ENCODE measurements at places on chromosomes 1 and 21.

DNA sequence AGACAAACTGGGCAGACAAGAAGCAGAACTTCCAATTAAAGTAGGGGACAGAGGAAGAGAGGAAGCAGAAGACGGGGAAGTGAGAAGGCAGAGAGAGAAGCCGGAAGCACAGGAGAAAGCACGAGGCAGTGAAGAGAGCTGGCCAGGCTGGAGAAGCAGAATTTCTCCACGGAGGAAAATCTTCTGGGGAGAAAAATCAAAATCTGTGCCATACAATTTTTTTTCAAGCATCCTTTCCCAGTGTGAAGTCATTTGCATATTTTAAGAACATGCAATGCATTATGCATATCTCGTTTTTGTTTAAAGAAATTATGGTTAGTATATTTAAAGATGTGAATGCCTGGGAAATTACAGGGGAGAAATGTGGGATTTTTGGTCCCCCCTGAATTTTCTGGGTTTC lies 7.3 kb upstream of the CAMK2N1 start:
- no peak for DNase-seq

DNA sequence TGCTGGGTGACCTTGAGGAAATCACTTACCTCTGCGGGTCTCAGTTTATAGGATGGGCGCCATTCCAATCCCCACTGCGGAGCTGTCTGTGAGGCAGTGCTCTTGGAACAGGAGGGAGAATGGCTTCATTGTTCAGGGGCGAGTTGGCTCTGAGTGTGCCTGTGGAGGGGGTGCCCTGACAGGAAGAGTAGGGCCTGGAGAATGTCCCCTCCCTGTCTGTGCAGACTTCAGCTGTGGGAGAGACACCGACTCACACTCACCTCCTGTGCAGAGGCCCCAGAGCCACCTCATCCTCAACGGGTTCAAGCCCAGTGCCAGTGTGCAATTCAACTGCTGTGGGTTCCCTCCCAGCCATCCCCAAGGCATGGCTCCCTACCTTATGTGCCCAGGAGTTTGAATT lies 17.1 kb downstream of the ADORA1 start:
- no peak for DNase-seq

GRCh38 chr21:19130379-19131028 lies 726.9 kb upstream of the TMPRSS15 start:
- DNase-seq: no peak

DNA sequence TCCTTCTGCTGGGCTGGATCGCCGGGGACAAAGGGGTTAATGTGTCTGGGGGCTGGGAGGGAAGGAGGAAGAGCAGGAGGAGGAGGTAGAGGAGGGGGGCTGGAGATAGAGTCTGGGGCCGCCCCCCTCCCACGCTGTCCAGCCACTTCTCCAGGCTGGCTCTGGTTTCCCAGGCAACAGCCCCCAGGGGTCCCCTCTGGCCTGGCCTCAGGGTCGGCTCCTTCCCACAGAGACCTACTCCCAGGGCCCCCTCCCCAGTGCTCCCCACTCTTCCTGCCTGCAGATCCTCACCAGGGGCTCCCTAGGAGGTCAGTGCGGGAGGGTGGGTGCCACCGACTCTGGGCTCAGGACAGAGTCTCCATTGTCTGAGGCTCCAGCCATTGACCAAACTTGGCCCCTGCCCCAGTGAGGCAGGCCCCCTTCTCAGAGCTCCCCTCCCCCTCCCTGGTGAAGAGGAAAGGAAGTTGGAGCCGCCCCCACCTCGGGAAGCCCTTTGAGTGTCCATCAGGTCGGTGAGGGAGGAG lies 34.1 kb downstream of the ARHGEF10L start:
- no peak for DNase-seq

GRCh38 chr21:28624626-28625025 lies 368.1 kb downstream of the LTN1 start:
- no peak for DNase-seq

GRCh38 chr1:14167884-14168283 lies 430.6 kb upstream of the KAZN start:
- no peak for DNase-seq

DNA sequence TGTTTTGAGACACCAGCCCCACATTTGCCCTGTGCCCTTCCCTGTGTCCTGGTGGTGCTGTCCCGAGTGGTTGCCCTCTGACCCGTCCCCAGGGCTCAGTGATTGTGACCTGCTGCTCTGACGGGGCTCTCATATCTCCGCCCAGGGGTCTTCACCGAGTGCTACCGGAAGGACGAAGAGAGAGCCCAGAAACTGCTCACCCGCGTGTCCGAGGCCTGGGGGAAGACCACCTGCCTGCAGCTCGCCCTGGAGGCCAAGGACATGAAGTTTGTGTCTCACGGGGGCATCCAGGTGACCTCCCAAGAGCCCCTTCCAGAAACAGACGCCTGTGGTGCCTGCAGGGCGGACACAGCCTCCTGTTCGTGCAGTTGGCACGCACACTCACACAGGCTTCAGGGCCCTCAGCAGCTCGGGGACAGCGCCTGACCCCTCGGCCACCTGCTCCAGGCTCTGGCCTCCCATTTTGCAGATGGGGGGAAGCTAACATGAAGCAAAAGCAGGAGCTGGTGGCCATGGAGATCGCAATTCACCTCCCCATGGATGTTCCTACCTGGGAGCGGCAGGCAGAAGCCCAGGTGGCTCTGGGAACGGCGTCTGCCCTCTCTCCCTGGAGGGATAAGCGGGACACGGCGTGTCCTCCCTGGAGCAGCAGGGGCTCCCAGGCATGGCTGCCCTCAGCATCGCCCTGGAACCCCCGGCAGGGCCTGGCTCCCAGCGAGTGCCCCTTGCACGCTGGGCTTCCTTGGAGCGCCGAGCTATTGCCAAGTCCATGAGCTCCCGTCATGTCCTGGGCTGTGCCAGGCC lies 45.9 kb downstream of the TRPM2 start:
- no peak for DNase-seq

GRCh38 chr1:175597969-175598765 lies 145.2 kb downstream of the TNR start:
- no peak for DNase-seq

DNA sequence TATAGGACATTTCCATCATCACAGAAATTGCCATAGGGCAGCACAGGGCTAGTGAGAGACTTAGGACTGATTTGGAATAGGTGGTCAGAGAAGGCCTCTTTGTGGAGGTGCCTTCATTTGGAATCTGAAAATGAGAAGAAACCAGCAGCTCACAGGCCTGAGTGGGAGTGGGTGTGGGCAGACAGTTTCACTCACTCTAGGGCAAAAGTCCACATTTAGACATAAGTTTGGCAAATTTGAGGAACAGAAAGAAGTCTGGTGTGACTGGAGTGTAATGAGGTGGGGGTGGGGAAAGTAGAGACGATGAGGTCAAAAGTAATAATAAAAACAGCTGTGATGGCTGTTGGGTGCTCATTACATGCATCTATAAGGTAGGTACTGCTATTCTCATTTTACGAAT lies 22.4 kb upstream of the BCAR3 start:
- no peak for DNase-seq

DNA sequence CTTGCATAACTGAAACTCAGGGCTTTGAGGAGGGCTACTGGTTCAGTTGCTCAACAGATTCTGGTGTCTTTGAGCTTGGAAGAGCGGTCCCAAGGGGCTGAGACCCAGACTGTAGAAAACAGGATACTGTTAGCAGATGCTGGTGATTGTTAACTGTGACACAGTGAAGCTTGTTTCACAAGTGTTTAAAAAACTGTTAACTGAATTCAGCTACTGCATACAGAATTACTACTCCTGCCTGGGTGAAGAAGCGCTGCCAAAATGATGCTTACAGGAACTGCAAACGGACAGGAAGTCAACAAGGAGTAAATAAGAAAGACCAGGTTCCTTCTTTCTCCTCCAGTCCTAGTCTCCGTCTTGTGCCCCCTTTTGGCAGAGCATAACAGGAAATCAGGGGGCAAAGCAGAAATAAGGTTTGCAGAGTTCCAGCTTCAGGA lies 195.3 kb upstream of the USP25 start:
- no peak for DNase-seq

GRCh38 chr21:25569711-25570110 lies 37.6 kb downstream of the MRPL39 start:
- DNase-seq: no peak

- no peak for DNase-seq
Measured at GRCh38 chr1:116152577-116152943, 41.4 kb downstream of the MAB21L3 start.

DNA sequence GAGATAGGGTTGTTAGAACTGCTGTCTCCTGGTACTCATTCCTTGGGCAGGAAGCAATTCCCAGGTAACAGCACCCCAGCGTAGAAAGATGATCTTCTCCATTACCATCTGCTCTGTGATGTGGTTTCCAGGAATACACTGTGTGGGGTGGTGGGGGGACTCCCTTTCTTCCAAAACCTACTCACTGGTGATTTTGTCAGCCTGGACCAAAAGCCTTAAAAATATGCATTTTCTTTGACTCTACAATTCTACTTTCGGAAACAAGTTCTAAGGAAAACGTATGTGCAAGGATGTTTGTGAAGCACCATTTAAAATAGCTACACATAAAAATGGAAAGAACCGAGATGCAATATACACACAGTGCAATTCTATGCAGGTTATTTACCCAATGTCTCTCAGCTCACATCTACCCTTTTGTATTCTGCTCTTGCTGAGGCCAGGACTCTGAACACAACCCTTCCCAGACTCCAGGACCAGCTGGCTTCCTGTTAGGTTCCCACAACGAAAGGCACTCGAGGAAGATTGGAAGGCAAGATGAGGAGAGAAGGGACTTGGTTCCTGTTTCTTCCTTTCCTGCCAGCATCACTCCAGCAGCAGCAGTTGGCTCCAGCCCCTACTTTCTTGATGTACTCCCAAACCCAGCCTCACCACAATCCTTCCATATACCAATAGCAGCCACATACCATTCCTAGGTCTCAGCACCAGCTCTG lies 33.0 kb upstream of the GJB5 start:
- no peak for DNase-seq

DNA sequence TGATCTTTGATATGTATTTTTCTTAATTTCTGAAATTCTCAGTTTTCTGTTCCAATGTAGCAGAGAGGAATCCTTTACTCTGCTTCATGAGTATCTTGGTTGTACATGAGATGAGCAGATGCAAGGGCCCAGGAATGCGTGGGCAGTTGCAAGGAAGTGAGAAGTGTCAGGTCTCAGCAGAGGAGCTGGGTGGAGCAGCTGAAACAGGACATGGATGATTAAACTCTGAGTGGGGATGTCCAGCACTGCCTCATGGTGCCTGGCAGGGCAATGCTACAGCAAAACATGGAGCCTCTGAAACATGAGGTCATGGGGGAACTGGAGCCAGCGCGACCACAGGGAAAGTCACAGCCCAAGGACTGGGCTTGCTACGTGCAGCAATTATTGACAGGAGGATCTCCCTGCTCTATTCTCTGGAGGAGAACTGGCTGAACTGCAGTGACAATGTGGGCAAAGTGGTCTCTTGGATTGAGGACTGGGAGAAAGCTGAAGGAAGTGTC lies 48.4 kb downstream of the COLGALT2 start:
- no peak for DNase-seq

GRCh38 chr1:169461390-169462000 lies 24.2 kb downstream of the SLC19A2 start:
- DNase-seq: no peak

GRCh38 chr1:62444701-62445100 lies 7.9 kb downstream of the USP1 start:
- no peak for DNase-seq

GRCh38 chr1:6770751-6771440 lies 14.4 kb upstream of the CAMTA1 start:
- DNase-seq: no peak

DNA sequence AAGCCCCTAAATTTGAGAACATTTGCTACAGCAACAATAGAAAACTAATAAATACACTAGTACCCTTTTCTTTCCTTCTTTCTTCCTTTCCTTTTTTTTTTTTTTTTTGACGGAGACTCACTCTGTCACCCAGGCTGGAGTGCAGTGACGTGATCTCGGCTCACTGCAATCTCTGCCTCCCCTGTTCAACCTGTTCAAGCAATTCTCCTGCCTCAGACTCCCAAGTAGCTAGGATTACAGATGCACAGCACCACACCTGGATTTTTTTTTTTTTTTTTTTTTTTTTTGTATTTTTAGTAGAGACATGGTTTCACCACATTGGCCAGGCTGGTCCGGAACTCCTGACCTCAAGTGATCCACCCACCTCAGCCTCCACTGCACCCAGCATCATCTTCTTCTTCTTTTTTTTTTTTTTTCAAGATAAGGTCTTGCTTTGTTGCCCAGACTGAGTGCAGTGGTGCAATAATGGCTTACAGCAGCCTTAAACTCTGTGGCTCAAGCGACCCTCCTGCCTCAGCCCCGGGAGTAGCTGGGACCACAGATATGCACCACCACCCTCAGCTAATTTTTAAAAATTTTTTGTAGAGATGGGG lies 19.6 kb upstream of the CBR3 start:
- no peak for DNase-seq

DNA sequence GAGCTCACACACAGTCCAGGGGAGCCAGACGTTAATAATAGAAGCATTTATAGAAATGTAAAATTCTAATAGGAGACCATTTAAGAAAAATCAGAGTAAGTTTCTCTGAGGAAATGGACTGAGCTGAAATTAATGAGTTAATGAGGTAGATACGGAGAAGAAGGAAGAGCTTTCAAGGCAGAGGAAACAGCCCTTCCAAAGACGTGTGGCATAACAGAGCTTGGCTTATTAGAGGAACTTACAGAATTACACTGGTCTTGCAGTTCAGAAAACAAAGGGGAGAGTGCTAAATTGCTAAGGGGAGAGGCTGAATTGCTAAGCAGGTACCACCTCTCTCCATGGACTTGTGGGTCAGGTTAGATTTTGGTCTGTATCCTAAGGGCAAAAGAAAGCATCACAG lies 8.2 kb upstream of the PIGK start:
- DNase-seq: no peak

DNA sequence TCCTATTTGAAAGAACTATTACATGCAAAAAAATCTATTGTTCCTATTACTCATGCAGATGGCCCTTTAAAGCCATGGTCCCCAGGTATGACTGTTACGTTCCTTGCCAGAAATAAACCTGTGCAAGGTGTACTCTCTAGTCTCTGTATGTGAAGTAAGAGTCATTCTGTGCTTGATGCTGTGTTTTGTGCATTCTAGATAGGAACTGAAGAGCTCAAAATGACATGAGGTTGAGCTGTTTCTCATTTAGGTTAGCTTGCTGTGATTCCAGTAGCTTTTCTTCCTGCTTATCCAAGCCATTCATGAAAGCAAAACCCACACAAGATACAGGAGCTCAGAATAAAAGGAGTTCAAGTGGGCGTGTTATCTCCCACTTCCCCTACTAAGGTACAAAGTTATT lies 64.3 kb upstream of the ZNF326 start:
- DNase-seq: no peak

- no peak for DNase-seq
Measured at GRCh38 chr1:110462964-110463363, 12.0 kb downstream of the PROK1 start.

- DNase-seq: no peak
Measured at GRCh38 chr1:201748335-201748734, 80.6 kb upstream of the IPO9 start.
